HL-60 (cell line): ENCODE measurements at places on chromosomes 1 and 21.

DNA sequence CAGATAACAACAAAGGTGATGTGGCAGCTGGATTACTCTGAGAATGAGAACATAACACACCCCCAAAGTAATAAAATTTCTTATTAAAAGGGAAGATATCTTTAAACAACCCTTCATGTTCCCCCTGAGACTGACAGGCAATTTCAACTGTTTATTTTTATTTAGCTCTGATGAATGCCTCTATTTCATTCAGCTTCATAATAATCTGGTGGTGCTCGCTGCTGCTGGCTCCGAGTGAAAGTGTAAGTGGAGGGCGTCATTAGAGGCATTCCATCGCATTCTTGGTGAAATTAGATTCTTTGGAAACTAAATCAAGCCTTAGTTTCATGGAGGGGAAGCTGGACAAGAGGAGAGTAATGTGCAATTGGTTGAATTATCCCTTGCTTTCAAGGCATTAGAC is 128.9 kb downstream of the GRIK1 start:
- no peak for DNase-seq

DNA sequence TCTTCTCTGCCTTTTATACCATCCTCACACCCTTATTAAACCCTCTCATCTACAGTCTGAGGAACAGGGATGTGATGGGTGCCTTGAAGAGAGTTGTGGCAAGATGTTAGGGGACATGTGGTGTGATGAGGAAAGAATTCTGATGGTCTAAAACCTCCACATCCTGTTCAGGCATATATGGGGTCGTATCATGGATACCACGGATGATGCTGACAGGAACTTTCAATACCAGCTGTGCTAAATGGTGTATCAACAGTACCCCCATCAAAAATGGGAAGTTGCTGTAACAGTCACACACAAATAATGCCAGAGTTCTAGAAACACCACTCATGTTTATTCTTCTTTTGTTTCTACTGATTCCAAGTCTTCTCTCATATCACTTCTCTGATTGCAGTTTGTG is 12.9 kb downstream of the OR2T6 start:
- DNase-seq, result no peak

DNA sequence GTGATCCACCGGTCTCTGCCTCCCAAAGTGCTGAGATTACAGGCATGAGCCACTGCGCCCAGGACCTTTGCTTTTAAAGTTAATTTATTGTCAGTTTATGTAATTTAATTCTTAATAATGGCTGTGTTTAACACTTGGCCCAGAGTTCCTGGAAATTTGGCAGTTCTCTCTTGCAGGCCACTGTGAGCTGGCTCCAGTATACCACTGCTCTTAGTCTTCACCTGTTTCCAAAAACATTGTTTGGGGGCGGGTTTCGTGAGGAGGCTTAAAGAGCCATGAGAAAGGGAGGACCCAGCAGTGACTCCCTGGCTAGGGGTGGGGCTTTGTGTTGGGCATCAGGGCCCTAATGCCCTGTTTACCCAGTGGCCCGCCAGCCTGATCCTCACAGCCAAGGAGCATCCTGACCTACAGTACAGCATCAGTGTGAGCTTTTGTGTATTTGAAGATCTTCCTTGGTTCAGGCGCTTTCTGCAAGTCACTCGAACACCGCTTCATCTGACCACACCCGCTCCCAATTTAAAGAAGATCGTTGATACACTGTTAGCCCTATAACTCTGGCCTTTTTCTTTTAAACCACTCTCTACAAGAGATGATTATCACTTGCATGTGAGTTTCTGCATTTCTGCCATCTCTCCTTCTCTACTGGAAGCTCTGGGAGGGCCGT is 12.0 kb upstream of the BGLAP start:
- no peak for DNase-seq

DNA sequence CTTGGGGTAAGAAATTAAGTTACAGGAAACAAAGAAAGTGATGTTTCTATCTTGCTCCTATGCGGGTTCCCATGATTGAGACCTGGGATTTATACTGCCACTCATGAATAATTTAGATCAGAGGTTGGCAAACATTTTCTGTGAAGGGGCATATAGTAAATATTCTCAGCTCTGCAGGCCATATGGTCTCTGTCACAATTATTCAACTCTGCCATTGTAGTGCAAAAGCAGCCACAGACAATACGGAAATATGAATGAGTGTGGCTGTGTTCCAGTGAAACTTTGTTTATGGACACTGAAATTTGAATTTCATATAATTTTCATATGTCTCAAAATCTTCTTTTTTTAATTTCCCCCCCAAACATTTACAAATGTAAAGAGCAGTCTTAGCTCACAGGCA is 127.2 kb downstream of the FOXD2 start:
- DNase-seq, result no peak

- DNase-seq, result no peak
Measured at GRCh38 chr1:76510672-76511557, 356.4 kb upstream of the ST6GALNAC5 start.

DNA sequence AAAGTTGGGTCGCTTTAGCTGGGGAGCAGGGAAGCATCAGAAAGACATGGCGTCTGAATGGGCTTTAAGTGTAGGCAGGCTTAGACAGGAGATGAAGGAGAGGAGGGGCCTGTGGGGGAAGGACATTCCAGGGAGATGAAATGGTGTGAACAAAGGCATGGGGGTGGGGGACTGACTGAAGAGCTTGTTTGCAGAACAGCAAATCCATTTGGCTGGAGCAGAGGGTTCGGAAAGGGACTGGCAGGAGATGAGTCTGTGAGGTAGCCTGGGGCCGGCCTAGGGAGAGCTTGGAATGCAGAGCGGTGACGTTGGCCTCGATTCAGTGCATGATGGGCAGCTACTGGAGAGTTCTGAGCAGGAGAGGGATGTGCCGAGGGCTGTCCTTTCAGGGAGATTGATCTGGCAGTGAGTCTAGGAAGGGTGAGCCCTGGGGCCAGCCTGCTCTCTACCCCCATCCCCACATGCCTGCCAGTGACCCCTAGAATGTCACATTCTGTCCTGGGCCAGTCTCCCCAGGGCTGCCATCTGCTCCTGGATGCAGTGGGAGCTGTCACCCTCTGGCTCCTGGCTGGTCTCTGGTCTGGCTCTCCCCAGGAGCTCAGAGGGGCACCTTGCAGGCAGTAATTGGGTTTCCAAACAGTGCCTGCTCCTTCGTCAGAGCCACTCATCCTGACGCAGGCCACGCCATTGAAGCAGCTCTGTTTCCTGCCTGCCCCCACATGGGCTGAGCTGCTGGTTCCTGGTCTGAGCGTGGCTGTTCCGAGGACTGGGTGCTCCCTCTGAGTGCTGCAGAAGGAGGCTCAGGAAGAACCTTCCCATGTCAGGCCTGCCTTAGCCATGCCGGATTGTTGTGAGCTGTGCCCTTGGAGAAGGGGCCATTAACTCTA is 22.3 kb upstream of the TMEM222 start:
- DNase-seq, result no peak

DNA sequence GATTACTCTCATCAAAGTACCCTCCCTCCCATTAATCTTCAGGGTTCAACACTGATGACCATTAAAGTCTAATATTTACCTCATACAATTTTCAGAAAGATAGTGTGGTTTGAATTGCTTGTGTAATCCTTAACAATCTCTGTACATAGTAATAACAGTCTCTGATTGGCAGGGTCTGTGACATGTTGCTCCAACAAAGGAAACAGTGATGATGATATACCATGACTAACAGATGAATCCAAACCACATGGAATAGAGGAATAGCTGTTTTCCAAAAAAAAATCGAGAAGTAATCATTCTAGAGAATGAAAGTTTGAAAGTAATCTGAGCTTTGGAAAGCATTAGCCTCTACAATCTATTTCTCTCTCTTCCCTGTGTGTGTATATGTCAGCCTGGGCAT is 610.1 kb upstream of the NEGR1 start:
- DNase-seq, result no peak

DNA sequence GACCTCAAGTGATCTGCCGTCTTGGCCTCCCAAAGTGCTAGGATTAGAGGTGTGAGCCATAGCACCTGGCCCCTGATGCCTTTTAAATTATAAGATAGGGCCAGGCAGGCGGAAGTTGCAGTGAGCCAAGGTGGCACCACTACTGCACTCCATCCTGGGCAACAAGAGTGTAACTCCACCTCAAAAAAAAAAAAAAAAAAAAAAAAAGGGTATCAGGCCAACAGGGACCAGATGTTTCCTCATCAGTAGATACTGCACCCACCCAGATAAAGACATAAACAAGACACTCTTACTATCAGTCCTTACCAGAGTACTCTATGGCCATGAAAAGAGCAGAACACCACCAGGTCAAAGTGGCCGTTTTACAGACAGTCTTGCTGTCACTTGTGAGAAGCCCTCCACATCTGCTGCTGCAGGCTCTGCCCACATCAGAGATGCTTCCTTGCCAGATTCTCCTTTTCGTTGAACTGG is 3.3 kb downstream of the C21orf58 start:
- DNase-seq, result no peak

GRCh38 chr21:35220301-35220700 is 171.2 kb upstream of the RUNX1 start:
- DNase-seq, result no peak

DNA sequence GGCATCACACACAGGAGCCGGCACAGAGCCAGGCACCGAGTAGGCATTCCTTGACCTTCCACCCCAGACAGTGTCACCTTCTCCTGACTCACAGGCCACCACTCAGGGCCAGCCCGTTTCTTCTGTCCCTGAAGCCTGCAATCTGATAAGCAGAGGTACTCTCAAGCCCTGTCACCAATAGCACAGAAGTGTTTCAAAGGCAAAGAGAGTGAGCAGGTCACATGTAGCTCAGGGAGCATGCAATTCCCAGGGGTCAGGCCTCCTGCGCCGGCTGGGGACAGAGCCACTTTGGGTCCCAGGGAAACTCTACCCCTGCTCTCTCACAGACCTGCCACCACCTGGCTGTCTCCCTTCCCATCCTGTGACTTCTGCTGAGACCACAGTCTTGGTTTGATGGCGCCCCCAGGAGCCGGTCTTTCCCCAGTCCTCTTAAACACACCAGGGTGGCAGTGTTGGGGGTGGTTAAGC is 13.2 kb downstream of the CAPN9 start:
- no peak for DNase-seq

DNA sequence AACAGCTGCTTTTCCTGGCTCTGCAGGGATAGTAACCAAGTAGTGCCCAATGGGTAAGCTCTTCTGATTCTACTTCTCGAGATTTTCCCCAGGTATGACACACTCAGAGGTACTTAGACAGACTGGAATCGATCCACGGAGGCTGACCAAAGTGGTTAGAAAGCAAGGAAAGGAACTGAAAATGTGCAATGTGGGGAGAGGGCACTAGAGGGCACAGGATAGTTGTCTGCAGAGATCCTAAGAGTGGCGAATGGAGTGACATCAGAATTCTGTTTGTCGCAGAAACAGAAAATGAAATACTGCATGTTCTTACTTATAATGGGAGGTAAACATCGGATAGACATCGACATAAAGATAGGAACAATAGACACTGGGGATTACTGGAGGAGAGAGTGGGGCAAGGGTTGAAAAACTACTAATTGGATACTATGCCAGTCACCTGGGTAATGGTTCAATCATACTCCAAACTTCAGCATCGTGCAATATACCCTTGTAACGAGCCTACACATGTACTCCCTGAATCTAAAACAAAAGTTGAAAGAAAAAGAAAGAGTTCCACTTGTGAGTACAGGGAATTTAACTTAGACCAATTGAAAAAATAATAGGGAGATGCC is 23.3 kb downstream of the CYP2J2 start:
- peak; percentile 2 for DNase-seq

- no peak for DNase-seq
Measured at GRCh38 chr1:204544321-204544720, 28.1 kb downstream of the MDM4 start.

DNA sequence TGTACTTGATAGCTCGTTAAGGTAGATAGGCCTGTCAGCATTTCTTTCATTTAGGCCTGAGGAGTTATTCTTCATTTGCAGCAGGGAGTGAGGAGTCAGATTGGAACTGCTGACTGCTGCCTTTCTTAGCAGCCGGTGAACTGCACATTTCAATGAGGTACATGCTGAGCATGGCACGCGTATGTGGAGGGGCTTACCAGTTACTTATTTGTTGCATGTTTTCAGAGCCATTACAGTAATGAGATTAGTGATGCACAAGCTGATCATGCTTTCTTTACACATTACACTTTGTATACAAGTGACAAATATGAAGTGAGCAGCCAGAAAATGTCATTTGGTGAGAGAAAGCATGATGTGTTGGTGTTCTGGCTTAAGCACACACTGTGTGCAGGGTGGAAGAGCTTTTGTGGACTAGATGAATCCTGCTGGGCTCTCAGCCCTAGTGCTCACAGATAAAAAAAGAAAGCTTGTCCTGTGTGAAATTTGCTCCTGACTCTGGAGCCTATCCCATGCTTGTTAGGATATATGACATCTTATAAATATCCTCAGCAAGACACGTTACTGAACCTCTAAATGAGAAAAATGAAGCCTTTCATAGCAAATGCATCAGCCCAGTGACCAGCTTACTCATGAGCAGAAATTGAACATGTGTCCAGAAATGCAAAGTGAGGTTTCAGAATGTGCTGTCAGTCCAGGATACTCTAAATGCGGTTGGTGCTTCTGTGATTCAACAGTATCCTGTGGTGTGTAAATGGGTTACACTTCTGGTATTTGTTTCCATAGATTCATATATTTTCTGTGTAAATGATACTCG is 574.7 kb upstream of the ADGRL2 start:
- no peak for DNase-seq

GRCh38 chr1:200265881-200266280 is 144.0 kb downstream of the ZNF281 start:
- no peak for DNase-seq

DNA sequence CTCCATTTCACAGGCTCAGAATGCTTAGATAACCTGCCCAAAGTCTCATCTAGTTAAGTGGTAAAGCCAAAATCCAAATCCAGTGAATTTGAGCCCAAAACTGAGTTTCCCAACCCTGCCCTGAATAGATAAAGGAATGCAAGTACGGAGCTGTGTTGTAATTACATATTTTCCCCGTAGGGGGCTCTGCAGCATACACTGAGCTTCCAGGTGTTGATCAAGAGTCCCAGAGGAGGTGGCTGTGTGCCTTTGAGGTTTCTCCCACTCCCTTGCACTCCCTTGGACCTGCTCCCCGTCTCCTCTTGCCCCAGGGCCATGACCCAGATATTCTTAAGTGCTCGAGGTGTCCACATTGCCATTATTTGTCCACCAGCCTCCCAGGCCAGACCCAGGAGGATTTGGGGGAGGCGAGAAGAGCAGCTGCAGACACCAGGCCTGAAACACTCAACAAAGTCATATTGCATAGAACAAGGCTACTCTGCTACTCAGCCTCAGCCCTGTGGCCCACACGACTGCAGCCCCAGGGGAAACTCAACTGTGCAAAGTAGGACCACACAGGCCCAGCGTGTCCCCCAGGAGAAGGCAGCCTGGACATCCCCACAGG is 18.4 kb upstream of the LY9 start:
- peak; percentile 30 for DNase-seq

- no peak for DNase-seq
Measured at GRCh38 chr1:169236143-169236542, 129.7 kb downstream of the ATP1B1 start.

DNA sequence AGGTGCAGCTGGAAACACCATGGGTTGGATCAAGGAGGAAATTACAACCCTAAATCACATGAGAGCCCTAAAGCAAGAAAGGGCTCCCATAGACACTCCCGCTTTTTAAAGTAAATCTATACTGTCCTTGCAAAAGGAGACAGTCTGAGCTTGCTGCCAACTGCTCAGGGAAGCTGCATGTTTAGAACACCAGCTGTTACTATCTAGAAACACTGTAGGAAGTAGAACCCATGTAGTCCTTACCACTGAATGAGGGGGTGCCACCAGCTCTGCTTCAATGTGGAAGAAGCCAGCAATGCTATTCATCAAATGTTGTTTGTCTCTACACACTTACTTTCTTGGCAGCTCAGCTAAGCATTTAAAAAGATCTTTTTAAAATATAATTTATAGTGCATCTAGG is 79.8 kb downstream of the PIGK start:
- no peak for DNase-seq
